SW 1271 (cell line): ENCODE measurements at places on chromosomes 3 and 15.

DNA sequence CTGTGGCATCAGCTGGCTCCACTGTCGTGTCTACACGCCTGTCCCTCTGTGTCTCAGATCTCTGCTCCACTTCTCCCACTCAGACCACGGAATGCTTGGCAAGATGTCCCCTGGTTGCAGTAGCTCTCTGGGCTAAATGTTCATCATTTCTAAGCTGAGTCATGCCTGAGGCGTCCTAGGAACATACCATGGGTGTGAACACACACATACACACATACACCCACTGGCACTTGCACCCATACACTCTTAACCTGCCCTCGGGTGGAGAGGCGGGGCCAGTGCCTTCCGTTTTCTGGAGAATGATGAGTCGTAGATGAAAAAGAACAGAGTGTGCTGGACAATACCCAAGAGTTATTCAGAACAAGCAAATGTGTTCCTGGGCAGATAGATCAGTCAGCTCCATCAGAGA is 72.4 kb downstream of the SENP2 start:
- DNase-seq = peak; percentile 74

GRCh38 chr15:23049984-23050628 is 10.7 kb upstream of the TUBGCP5 start:
- no peak for DNase-seq

DNA sequence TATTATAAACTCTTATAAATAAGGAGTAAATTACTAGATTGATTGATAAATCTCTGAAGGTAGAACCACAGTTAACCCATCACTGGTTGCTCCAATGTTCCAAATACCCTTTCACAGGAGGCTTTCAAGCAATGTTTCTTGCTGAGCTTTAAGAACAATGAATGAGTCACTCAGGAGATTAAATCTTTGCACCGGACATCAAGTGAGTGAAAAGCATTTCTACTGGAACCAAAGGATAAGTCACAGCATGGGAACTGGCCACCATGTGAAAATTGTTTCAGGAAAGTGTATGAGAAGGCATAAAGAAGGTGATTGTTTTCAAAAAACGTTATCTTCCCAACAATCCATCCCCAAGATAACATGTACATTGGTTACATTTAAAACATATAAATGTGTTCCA is 90.6 kb downstream of the CNTN3 start:
- no peak for DNase-seq

- no peak for DNase-seq
Measured at GRCh38 chr15:79102595-79102994, 12.0 kb upstream of the RASGRF1 start.

DNA sequence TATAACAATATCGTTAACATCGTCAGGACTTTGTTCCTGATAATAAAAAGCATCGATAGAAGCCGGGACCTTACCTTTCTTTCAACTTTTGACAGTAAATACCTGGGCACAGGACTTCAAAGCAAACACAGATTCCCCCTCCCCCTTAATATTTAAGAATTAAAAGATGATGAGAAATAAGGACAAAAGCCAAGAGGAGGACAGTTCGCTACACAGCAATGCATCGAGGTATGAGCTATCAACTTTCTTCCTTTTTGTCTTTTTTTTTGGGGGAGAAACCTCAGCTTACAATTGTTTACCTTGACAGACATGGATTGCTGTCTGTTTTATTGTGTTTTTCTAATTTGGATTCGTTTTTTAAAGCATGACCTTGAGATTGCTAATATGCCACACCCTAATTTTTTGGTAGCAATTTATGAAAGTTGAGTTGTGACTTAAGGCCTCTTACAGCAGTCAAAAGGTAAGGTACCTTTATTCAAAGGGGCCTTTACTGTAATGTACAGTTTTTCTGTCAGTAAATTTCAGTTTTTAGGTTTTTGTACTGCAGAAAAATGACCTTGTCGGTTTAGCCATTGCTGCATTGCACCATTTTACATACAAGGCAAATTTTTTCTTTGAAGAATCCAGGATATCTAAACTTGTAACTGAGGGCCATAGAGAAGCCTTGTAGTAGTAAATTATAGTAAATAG is 1.1 kb downstream of the CHD2 start:
- DNase-seq = peak; percentile 67

- DNase-seq = no peak
Measured at GRCh38 chr3:45067486-45067885, 41.4 kb downstream of the CLEC3B start.

GRCh38 chr3:100096866-100097265 is 17.4 kb downstream of the FILIP1L start:
- no peak for DNase-seq

- DNase-seq = peak; percentile 71
Measured at GRCh38 chr3:186783731-186784515, 546 bp downstream of the EIF4A2 start.

GRCh38 chr3:154182322-154182922 is 61.2 kb downstream of the ARHGEF26 start:
- DNase-seq = no peak

DNA sequence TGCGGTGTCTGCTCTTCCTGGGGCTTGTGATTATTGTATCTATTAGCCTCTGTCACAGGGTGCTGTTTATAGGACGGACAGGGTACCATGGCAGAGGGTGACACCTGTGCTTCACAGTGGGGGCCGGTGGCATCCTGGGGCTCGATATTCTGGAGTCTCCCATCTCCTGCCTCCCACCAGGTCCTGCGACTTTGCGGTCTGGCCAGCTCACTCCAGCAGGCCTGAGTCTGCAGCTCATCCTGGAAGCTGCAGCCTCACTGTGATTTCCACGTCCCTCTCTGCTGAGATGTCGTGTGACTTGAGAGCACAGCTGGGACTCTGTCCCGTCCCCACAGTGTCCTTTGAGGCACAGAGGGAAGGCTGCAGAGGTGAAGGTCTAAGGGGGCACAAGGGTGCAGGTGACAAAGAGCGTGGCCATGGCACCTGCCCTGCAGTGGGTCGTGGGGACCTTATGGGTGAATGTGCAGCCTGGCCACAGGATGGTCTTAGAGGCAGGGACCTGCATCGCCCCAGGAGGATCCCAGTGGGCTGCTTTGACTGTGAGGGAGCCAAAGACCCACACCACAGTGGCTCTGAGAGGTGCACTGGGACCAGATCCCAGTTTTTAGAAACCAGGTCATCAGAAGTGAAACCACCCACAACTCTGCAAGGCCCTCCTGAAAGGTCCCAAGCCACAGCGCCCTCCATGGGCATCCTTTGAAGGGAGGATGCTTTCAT is 172.8 kb downstream of the KLF13 start:
- DNase-seq = no peak

DNA sequence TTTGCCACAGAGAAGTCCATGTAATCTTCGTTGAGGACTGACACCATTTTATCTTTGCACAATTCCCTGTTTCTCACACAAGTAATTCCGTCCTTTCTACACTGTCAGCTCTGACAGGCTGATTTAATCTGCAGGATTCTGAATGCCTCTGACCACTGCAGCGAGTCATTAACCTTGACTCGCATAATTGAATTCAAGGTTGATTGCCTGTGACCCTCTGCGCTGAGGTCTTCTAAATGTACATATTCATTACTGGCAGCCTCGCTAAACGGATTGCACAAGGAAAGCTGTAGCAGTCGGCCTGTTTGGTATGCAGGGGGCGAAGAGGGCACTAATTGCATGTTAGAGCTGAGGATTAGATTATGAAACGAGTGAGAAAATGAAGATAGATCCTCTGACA is 147.8 kb downstream of the SHOX2 start:
- no peak for DNase-seq

DNA sequence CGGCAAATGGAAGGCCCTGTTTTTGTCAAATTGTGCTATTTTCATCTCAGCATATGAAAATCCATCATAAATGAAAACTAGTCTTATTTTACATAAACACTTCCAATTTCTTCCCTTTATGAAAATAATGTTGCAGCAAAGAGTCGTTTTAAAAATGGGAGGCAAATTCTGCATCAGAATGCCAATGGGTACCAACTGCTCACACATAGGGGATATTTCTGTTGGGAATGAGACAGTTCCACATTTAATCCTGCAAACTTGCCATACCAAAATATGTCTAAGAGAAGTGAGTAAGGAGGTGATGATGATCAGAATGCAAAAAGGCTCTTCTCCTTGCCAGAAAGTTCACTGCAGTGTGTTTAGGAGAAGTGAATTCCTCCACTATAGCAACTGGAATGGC is 391.7 kb downstream of the CACNA2D3 start:
- no peak for DNase-seq

DNA sequence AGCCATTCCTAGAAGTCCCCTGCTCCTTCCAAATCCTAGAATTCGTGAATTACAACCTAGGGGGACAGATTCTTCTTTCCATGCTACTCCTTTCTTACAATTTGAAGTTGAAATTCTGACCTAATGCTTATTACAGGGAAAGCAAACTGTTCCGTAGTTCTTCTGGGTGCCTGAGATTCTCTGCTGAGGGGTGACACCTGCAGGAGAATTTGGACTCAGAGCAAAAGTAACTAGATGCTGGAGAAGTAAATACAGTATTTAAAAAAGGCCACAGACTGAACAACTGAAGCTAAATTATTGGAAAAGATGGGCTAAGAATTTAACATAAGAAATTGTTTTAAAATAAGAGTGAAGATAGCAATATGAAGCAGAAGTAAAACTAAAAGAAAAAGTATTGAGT is 37.9 kb downstream of the ACAD9 start:
- no peak for DNase-seq

GRCh38 chr3:107432013-107432515 is 54.8 kb downstream of the CCDC54 start:
- DNase-seq = no peak

GRCh38 chr3:65004795-65005295 is 317.0 kb upstream of the ADAMTS9 start:
- DNase-seq = no peak

GRCh38 chr15:89307046-89307587 is 27.5 kb downstream of the POLG start:
- DNase-seq = no peak

DNA sequence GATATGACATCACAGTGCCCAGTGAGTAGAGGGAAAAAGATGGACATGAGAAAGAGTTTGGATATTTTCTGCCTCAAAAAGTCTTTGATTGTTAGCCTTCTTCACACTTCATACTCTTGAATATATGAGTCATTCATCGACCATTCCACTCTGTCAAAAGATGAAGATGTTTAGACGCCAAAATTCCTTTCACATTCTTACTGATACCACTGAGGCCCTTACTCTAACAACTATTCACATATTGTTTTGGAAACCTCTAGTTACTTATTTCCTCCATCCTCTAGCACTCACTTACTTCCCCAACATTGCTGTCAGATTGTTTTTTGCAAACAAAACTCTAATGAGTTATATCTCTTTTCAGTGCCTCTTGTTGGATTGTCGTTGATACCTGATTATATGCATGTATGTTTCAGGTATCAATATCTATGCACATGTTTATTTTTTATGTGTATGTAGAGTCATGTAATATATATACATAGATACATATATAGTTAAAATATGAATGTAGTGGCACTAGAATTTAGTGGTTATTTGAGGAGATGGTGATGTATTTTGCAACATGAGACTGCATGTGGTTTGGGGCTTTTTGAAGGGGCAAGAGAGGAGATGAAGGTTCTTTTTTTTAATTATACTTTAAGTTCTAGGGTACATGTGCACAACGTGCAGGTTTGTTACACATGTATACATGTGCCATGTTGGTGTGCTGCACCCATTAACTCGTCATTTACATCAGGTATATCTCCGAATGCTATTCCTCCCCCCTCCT is 40.0 kb upstream of the OR5H6 start:
- DNase-seq = no peak

DNA sequence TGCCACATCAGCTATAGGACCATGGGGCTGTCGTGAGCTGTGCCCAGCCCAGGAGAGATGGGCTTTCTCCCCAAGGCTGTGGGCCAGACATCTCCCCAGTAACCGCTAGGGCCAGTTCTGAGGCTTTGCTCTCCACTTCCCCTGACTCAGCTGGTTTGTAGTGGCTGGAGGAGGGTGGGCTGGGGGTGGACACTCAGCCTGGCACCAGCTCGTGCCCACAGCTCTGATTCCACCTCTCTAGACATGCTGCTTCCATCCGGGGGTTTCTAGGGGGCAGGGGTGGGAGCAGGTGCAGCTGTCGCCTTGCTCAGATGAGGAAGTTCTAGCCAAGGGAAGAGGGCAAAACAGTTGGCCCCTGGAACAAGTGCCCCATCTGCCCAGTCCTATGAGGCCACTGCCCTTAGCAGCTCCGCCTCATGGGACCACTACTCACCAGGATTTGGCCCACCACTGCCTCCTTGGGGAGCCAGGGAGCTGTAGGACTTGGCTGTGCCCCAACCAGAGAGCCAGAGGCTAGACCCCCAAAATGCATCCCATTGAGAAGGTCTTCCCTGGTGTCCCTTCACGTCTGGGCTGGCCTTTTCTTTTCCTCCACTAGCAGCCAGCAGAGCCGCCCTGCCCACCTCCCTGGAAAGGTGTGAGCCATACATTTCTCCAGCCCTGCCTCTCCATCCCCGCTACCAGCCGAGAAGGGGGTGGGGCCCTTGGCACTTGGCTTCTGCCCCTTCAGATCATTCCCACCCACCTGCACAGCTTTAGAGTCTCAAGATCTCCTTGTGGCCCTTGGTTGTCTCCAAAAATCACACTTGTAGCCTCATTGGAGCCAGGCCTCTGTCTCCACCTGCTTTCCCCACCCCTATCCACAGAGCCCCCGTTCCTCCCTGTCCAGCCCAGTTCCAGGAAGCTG is 9.9 kb downstream of the GLYCTK start:
- DNase-seq = no peak

GRCh38 chr15:33644304-33644703 is 324.0 kb upstream of the CHRM5 start:
- no peak for DNase-seq

GRCh38 chr15:63348392-63348791 is 33.3 kb downstream of the CA12 start:
- no peak for DNase-seq

- peak; percentile 27 for DNase-seq
Measured at GRCh38 chr15:30990446-30991254, 778 bp downstream of the MTMR10 start.

- DNase-seq = no peak
Measured at GRCh38 chr15:93331545-93332167, 242.6 kb upstream of the RGMA start.

GRCh38 chr15:83734487-83734886 is 80.6 kb downstream of the ADAMTSL3 start:
- DNase-seq = no peak

DNA sequence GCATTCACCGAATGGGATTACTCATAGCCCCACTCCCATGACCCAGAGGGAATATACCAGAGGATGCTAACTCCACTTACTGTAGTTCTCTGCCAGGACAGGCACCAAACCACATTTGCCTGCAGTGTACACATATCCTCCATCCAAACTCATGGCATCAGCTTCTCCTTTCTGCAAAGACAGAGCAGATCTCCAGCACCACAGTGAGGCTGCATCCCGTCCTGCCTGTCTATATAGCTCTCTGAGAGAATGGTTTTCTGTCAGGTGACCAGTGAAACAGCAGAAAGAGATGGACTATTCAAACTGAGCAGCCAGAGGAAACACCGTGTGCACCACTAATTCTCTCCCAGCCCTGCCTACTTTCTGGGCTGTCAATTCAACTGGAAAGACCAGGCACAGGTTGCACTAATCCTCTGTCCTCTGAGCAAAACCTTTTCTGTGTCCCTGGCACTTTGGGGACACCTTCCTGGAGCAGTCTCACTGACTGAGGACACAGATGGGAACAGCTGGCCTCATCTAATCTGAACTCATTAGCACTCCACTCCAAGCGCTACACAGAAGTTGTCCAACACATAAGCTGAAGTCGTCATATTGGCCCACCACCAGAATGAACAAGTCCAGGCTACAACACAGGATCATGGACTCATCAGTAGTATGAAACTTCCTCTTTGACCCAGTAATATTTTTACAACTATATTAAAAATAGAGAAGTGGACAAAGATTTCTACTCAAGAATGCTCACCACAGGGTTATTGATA is 17.3 kb downstream of the LTF start:
- no peak for DNase-seq

- no peak for DNase-seq
Measured at GRCh38 chr3:172347895-172348679, 100.2 kb downstream of the GHSR start.
